ENCODE measurements at places on chromosomes 3 and 15.
A peak's percentile ranks its signal among the peaks of the same experiment; 100 is the strongest.

- no peak for DNase-seq
Measured at GRCh38 chr15:63083541-63083940, 38.1 kb upstream of the LACTB start.

GRCh38 chr15:72098040-72098439 lies 19.9 kb downstream of the MYO9A start:
- no peak for DNase-seq

- no peak for DNase-seq
Measured at GRCh38 chr3:133979553-133979952, 50.2 kb downstream of the SLCO2A1 start.

DNA sequence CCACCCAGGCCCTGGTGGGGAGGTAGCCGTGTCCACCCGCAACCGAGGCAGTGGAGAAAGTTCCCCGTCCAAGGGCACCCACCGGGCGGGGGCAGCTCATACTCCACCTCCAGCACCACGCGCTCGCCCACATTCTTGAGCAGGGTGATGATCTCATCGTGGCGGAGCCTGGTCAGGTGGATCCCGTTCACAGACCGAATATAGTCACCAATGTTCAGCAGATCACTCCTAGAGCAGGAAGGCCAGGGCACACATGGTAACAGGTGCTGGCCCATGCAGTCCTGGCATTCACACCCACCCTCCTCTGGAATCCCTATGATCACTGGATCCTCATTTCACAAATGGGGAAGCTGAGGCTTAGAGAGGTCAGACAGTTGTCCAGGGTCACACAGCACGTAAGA lies 15.8 kb downstream of the GRIP2 start:
- DNase-seq: no peak

GRCh38 chr3:132273036-132273435 lies 44.2 kb upstream of the ACP3 start:
- no peak for DNase-seq

- DNase-seq: no peak
Measured at GRCh38 chr15:75198560-75199356, 2.9 kb upstream of the C15orf39 start.

DNA sequence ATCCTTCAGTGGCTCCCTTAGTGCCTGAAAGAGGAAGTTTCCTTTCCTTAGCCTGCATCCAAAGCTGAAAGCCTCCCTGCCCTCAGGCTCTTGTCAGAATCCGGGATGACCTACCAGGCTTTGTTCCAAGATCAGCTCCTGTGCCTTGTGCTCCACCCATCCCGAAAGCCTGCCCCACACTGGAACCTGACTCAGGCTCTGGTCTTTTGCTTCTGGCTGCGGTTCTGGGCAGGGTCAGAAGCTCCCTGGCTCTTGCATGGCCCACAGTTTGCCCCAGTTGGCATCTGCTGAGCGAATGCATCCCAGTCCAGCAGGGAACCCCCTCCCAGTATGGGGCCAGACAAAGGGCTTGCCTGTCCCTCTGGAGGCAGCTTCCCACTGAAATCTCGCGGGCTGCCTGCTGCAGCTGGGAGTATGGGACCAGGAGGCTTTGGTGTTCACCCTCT lies 25.9 kb upstream of the KIF23 start:
- DNase-seq: no peak

- DNase-seq: no peak
Measured at GRCh38 chr15:65059931-65060596, 7.7 kb downstream of the RASL12 start.

GRCh38 chr15:81843226-81843625 lies 202.6 kb downstream of the MEX3B start:
- DNase-seq: no peak

DNA sequence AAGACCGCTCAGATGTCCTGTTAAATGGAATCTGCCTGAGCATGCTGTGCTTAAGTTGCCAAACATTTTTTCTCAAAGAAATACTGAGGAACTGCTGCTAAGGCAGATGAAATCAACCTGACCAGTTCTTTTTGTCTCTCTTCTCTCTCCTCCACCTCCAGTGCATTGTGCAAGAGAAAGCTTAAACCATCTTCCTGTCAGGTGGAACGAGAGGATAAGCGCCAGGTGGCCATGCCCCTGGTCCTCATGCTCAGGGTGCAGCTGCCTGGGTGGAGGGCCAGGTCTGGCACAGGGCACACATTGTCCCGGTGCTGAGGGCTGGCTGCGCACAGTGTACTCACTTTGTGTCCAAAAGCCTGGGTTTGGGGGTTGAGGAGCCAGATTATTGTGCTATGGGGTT lies 176.2 kb upstream of the TP63 start:
- no peak for DNase-seq

DNA sequence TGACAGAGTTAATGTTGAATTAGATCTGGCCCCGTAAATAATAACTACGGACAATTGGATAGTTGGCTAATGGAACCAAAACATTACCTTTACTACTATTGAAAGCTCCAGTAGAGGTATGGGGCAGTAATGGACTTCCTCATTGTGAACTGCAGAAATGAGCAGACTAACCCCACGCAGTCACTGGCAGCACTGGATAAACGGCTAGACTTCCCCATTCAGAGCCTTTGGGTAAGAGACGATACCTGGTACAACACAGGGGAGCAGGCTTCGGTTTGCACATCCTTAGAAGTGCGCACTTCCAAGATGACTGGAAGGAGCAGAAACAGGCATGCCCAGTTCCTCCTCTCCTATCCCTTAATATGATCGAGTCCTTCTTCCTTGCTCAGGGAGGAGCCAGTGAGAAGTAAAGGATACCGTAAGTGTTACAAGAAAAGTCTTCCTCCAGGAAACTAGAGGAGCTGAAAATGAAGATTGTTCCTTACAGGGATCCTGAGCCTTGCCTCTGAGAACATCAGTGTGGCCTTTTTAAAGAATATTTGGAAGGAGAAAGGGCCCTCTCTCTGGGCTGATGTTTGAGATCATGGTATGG lies 100.5 kb upstream of the NECTIN3 start:
- DNase-seq: no peak

DNA sequence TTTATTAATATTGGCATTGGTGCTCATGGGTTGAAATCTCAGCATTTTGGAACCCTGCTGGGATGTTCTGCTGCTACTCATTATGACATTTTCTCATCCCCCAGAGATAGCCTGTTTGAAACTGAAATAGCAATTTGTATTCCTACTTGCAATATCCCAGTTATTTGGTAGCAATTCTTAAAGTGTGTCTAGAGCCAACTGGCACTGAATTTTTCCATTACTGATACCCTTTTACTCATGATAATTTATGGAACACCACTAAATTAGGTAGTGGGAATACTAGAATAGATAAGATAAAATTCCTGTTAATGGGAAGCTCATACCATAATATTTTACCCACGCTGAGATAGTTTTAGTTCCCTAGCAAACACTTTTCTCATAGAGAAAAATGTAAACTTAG lies 309.3 kb downstream of the SV2B start:
- no peak for DNase-seq

DNA sequence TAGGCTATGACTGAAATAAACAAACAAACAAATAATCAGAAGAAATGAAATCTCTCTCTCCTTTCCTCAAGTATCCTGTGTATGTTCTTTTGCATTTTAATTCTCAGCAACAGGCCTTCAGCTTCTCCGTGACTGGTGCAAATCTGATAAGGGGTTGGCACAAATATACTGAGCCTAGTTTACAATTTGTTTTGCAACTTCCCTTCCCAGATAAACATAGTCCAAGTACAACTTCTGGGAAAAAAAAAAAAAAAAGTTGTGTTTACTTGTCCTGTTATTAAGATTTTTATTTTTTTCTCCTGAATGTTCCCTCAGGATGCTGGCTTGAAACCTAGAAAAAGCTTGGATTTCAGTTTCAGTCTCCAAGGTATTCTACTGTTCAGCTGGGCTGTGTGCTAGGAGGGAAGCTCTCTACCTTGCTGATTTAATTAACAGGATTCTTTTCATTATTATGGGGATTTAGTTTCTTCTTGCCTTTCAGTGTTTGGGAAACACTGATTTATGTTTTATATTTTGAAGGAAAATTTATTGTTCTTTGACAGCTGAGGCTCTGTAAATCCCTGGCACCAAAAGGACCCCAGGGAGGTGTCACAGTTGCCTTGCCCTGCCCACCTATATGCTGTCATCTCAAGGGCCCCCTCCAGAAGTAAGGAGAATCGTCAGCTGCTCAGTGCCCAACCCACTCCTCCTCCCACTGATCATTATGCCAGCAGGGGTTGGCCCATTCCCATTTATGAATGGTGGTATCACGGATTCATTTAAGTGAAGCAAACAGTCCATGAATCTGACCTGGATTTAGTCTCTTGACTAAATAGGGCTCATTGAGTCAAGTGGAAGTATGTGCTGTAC lies 185.2 kb downstream of the MEIS2 start:
- no peak for DNase-seq

DNA sequence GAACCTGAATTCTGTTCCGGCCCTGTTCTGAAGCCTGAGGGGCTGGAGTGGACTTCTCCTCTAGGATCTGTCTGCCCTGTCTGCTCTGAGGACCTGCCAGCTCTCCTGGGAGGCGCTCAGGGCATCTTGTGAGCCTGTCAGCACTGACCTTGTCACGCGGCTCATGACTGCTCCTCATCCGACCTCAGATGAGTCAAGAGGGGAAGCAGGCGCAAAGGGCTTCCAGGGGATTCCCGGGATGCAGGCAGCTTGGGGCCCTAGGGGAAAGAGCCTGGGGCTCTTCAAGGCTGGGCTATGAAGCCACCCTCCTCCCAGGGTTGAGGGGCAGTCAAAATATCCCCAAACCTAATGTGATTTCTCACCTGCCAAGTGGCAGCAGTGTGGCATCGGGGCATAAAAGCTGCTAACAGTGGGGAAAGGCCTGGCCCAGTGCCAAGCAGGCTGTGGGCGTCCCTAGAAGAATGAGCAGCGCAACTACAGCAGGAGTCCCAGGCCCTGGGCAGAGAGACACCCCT lies 27.6 kb upstream of the ANKDD1A start:
- DNase-seq: no peak

DNA sequence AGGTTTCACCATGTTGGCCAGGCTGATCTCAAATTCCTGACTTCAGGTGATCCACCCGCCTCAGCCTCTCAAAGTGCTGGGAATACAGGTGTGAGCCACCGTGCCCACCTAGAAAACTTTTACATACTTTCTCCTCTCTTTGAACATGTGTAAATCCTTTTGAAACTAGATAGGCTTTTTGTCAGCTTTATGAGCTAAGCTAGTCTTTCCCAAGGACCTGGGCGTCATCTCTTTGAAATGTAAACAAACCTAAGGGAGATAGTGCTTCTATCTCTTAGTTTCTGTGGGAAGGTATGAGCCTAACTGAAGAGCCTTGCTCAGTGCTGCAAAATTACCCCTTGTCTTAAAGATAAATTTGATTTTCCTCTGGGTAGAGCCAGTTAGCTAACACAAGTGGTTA lies 4.8 kb downstream of the CX3CR1 start:
- no peak for DNase-seq

GRCh38 chr3:142022381-142022780 lies 127.0 kb downstream of the TFDP2 start:
- no peak for DNase-seq

GRCh38 chr3:143989461-143989860 lies 17.8 kb downstream of the DIPK2A start:
- no peak for DNase-seq

DNA sequence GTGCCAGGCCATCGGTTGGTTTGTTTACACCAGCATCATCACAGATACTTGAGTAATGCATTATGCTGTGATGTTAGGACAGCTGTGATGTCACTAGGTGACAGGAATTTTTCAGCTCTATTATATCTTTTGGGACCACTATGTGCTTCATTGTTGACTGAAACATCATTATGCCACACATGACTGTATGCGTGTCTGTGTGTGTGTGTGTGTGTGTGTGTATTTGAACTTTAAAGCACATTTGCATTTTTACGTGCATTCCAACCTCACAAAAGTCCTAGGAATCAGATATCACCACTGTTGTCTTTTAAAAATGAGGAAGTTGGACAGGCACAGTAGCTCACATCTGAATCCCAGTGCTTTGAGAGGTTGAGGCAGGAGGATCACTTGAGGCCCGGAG lies 223.0 kb downstream of the TBL1XR1 start:
- no peak for DNase-seq

DNA sequence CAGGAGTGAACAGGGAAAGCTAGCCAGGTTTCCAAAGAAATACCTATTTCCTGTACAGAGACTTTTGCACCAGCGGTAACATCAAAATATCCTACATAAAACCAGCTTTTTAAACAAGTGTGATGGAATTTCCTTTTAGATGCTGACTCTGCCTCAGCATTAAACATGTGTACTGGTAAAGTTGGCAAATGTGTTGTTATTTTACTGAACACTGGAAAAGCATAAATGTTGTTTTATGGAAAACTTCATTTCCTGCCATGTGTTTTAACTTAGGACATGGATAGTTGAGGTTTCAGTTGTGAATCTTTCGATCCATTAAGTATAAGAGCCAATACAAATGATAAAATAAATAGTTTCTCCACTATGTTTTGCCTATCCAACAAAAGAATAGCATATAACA lies 15.7 kb downstream of the OXNAD1 start:
- peak; percentile 31 for DNase-seq

- DNase-seq: no peak
Measured at GRCh38 chr3:101677436-101678286, 729 bp upstream of the ZBTB11 start.

GRCh38 chr3:157120071-157120892 lies 39.7 kb downstream of the CCNL1 start:
- no peak for DNase-seq

DNA sequence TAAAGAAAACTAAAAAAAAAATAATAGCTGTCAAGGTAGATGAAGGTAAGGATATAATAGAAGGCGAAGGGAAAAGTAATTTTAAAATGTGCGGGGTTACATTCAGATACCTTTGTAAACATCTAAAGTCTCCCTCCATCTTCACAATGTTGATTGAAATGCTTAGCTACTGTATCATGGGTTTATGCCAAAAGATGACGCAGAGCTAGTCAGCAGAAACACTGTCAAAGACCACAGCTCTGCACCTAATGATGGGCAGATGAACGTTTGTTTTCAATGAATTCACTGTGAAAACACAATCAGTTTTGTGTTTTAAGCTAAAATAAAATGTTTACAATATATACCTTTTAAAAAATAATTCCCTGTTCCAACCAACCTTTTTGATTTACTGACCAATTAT lies 61.2 kb downstream of the RFTN1 start:
- no peak for DNase-seq

- no peak for DNase-seq
Measured at GRCh38 chr15:70473581-70474370, 289.6 kb downstream of the UACA start.

- DNase-seq: no peak
Measured at GRCh38 chr3:58580826-58581327, 3.7 kb upstream of the FAM107A start.

DNA sequence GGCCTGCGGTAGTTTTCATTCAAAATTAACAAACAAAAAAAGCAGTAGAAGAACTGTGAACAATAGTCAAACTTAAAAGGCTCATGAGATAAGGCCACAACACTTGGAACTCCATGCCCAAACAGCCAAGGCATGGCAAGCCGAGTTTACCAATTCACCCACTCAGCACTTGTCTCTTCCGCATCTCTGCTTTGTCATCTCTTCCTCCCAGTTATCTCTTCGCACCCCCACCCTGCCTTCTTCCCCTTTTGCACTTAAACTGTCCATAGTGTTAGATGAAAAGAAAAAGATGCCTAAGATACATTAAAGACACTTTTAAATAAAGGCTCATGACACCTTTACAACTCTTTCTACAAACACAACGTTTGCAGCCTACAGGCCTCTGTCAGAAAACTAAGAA lies 11.1 kb downstream of the TLE3 start:
- no peak for DNase-seq

All from smooth muscle cell of the brain vasculature (primary cell).